Cortex of kidney (tissue), 1 donor: ENCODE measurements at places on chromosomes 5 and 9.

DNA sequence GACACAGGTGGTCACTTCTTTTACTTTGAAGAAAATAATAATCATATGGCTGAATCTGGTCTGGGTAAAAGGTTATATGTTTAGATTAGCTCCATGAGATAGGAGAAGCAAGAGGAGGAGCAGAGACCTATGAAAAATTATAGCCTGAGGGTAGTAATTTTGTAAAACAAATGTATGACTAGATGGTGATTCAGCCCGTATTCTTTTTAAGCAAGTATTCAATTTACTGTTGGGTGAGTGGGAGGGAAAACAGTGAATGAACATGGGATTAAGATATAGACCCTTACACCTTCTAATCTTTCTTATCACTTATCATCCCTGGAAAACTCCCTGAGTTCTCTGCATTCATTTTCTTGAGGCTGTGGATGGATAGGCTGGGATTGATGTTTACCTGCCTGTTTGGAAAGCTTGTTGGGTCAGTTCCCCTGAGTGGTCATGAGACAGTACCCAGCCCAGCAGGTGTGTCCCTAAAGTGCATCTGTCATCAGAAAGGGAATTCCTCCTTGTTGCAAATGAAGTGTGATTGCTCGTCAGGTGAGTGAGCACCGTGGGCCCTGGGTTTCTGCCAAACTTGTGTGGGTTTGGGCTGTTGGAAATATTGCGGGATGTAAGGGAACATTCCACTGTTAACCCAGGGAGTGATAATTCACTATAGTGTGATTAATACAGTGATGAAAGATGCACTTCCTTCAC is 101.2 kb upstream of the GDNF start:
- DNase-seq, result no peak

GRCh38 chr5:69276422-69277174 is 41.9 kb downstream of the CDK7 start:
- no peak for DNase-seq

DNA sequence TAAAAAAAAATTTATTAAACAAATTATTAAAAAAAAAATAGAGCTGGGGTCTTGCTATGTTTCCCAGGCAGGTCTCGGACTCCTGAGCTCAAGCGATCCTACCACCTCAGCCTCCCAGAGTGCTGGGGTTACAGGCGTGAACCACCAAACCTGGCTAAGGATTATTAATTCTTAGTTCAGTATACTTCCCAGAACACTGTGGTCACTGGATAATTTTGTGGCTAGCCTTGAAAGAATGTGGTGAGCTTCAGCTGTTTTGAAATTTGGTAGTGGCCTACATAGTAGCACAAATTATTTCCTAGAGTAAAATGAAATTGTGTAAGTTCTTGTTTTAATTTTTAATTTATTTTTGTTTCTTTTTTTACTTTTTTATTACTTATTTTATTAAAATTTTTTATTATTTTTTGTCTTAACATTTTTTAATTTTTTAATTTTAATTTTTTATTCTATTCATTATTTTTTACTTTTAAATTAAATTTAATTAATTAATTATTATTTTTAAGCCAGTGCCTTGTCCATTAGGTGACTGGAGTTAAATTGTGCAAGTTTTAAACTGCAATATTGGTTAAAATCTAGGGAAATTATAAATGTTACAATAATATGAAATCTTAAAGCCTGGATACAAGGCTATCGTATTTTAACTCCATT is 23.0 kb downstream of the ARRDC3 start:
- no peak for DNase-seq

GRCh38 chr9:33637881-33638280 is 113.8 kb downstream of the ANKRD18B start:
- no peak for DNase-seq

GRCh38 chr5:67182301-67182790 is 14.3 kb downstream of the CD180 start:
- no peak for DNase-seq

- no peak for DNase-seq
Observed at GRCh38 chr9:95373782-95374487, 56.4 kb upstream of the FANCC start.

DNA sequence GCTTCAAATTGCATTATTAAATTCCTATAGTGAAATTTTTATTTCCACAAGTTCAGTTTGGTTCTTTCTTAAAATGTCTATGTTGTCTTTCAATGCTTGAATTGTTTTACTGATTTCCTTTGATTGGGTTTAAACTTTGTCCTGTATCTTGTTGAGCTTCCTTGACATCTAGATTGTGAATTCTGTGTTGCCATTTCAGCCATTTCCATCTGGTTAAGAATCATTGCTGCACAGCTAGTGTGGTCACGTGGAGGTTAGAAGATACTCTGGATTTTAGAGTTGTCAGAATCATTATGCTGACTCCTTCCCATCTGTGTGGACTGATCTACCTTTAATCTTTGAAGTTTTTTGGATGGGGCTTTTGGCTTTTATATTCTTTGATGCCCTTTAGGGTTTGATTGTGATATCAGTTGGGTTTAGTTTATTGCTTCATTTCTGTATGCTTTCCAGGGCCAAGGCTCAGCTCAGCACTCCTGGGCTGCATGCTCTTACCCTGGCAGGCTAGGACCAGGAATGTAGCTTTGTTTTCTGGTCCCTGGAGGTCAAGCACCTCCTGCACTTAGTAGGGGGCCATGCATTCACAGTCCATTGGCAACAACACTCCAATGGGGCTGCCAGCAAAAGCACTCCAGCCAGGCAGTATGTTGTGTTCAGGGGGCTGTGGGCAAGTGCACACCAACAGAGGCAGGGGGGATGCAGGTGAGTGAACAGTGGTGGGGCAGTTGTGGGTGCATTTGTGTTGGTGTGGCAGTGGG is 141.4 kb downstream of the PRR16 start:
- no peak for DNase-seq

DNA sequence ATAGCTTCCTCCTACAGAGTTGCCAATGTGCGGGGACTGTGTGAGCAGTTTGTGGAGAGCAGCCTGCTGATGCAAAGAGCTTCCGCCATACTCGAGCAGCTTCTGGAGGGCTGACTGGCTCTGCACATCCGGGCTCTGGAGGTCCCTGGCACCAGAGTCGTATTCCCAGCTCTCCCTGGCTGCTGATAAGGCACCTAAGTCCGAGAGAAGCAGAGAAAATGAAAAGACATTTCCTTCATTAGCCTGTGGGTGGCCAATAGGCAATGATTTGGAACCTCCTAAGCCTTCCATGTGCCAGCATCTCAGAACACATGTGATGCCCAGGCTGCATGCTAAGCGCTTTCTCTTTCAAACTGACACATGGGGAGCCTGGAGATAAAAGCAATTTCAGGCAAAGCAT is 94.3 kb downstream of the TSSK1B start:
- no peak for DNase-seq

DNA sequence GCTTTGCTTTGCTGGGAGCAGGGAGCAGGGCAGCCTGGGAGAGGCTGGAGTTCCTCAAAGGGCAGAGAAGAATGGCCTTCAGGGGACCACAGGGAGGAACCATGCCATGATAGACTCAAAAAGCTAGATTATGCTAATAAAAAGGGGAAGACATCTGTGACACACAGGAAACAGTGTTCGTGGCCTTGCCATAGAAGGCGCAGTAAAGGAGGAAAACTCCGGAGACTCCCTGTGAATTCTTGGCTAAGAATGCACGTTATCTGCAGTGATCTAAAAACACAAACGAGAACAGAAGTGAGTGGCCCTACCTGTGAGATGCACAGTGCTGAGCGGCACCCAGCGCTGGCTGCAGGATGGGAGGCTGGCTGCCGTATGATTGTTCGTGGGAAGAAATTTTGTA is 15.9 kb upstream of the LTC4S start:
- no peak for DNase-seq

DNA sequence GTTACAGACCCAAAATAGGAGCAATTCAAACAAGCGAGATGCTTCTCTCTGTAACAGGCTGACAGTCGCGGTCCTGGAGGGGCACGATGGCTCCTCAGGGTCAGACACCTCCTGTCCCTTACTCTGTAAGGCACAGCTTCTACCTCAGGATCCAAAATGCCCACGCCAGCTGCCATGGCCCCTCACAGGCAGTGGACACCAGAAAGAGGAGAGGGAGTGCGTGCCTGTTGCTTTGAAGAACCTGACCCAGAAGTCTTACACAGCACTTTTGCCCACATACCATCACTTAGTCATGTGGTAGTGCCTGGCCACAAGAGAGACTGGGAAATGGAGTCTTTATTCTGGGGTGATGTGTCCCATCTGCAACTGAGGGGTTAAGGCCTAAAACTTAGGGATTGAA is 11.6 kb upstream of the ABL1 start:
- no peak for DNase-seq

GRCh38 chr5:124139477-124139876 is 607.0 kb downstream of the ZNF608 start:
- DNase-seq, result no peak

DNA sequence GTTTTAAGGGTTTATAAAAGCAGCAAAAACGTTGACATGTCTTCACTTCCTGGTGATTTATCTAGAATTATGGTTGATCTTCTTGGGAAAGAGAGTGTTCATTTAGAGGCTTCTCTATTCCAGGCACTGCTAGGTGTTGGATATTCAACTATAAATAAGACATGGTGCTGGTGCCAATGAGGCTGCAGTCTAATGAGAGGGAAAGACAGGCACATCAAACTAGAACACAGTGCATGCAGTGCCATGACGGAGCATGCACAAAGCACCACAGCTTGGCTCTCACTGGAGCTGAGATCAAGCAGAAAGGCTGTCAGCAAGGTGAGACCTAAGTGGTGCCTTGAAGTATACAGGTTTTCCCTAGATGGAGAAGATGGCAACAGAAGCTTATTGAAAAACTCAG is 126.5 kb downstream of the RMI1 start:
- DNase-seq, result no peak

GRCh38 chr9:124504530-124505005 is 2.6 kb downstream of the NR5A1 start:
- no peak for DNase-seq

- no peak for DNase-seq
Observed at GRCh38 chr5:666816-667498, 26.2 kb downstream of the TPPP start.

GRCh38 chr5:137808503-137809135 is 54.5 kb upstream of the HNRNPA0 start:
- no peak for DNase-seq

DNA sequence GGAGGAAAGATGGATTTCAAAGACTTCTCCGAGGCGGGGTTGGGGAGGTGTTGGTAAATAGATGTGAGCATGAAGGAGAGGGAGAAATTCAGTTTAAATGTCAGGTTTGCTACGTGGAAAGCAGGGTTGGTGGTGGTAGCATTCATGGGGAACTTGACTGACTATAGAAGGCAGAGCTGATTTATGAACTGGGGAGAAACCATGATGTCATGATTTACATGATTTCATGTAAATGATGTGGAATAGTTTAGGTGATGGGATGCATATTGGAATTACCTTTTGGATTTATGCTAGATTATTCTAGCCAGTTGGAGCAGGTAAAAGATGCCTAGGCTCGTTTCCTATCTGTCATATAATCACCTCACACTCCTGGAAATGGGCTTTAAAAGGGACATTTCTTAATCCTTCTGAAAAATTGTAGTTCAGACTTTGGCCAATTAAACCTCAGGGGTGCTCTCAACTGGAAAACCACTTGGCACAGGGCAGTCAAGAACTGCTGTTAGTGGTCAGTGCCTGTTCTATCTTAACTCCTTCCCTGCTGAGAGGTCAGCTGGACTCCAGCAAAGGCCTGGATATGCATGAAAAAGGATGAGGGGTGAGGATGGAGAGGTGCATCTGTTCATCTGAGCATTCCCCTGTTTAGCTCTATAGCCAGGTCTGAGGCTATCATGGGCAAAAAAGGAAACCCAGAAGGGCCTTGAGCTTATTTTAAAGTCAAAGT is 50.1 kb upstream of the BASP1 start:
- DNase-seq, result no peak

DNA sequence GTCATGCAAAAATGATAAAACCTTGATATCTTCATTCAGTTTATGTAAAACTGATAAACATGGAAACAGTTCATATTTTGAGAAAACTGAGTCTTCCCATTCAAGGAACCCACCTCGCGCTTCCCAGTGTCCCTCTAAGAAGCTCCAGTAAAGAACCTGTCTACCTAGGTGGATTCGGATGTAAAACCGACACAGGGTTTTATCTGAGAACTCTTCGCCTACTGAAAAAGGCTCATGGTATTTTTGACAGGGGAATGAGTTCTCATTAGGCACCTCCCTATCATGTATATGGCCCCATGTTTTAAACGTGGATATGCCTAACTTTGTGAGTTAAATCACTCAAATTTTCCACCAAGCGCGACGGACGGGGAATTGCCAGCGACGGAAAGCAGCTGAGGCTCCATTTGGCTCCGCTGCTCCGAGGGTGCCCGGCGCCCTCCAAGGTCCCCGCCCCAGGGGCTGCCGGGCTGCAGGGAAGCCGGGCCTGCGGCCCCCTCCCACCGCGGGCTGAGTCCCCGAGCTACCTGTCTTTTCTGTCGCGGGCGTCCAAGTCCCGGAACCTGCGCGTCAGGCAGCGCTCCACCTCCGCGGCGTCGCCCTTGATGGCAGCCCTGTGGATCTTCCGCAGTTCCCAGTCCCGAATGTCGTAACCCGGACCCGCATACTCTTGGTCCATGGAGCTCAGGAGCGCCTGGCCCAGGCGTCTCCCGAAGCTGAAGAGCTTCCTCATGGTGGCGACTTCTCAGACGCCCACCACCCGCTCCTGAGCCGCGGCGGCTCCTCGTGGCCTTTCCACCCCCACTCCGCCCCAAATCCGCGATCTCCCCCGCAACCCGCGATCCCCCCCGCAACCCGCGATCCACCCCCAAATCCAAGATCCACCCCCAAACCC is 594 bp downstream of the ANKRD18A start:
- DNase-seq, result no peak

DNA sequence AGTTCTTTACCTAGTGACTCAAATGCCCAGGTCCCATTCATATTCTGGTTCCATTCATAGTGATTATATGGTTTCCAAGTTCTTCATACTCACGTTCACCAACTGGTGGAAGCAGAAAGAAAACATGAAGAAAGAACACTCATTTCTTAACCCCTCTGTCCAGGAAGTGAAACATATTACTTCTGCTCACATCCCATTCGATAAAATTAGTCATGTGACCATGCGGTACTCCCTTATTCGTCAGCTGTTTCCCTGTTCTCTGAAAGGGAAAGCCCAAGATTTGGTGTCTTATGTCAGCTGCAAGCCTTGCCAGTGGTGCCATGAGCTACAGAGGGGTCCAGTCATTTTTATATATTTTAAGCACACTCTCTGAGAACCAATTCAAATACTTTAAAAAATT is 387.0 kb upstream of the DMAC1 start:
- DNase-seq, result no peak

DNA sequence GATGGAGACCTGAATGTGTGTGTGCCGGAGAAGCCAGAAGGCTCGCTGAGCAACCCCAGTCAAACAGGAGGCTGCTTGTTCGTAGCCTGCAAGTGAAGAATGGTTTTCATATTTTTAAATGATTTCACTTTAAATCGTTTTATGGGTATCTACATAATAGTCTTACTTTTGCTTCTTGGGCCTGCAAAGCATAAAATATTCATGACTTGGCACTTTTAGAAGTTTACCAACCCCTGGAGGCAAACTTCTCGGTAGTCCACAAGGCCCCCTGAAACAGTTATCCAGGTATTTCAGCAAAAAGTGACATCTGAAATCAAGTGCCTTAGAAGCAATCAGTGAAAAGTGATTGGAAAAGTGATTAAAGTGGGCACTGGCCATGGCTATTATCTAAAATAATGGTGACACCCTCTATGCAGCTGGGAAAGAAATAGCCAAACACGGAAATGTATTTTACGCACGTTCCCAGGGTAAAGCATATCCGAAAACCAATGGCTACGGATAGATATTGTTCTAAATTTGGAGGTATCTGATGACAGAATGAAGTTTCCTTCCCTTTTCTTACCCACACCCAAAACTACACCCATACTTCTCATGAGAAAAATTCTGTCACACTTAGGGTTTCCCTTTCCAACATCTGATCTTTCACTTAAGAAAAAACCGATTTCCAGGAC is 39.0 kb downstream of the RAPGEF1 start:
- DNase-seq, result no peak
